Cardiac septum (tissue), 1 donor: ENCODE measurements at places on chromosomes 5 and 9.

- DNase-seq, result no peak
Observed at GRCh38 chr9:22452415-22453010, 5.9 kb downstream of the DMRTA1 start.

DNA sequence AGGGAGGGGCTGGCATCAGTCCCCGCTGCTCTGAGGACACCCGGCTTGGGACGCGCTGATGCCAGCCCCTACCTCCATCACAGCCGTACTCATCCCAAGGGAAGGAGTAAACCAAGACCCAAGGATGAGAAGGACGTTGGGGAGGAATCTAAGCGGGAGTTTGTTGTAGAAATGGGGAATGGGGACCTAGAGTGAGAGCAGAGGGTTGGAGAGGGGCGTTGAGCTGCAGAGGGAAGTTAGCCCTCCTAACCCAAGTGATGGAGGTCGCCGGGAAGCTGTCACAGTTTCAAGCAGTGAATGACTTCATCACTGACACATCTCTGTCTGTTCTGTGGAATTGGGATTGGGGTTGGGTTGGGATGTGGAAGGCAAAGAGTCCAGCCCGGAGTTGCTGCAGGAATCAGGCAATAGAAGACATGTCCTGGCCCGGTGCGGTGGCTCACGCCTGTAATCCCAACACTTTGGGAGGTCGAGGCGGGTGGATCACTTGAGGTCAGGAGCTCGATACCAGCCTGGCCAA lies 759 bp upstream of the SUSD1 start:
- DNase-seq, result no peak

GRCh38 chr9:114899995-114900394 lies 30.4 kb downstream of the TNFSF8 start:
- DNase-seq, result no peak

- no peak for DNase-seq
Observed at GRCh38 chr9:37292896-37293295, 129.6 kb upstream of the GRHPR start.

GRCh38 chr5:160466116-160466515 lies 44.5 kb downstream of the PTTG1 start:
- DNase-seq, result no peak

GRCh38 chr5:4418084-4418483 lies 722.0 kb upstream of the ADAMTS16 start:
- no peak for DNase-seq

DNA sequence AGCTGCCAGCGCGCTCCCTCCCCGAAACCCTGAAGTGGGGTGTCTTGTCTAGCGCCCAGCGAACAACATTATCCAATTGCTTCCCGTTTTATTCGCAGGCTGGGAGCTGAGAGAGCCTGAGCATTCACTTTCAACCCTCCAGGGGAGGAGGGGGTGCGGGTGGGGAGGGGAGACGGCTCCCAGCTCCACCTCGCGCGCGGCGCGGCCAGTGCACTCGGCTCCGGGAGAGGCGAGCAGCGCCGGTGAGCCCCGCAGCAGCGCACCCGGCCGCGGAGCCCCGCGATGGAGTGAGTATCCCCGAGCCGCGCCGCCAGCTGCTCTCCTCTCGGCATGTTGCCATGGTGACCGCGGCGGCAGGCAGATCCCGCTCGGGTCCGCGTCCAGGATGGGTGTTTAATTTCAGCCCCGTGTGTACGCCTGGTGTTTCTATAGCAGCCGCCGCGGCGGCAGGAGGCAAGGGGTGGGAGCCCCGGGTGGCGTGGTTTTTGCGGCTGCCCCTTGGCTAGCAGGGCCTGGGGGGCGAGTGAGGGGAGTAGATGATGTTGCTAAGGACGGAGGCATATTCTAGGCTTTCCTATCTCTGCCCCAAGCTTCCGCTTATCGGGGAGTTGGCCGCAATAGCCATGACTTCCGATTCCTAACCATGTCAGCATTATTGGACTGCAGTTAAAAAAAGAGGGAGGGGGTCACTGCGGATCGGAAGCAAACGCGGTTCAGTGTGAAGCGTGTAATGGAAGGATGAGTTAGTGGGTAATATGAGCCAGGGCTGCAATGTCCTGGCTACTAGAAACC lies 139.2 kb upstream of the PALM2AKAP2 start:
- DNase-seq, result peak; percentile 75

DNA sequence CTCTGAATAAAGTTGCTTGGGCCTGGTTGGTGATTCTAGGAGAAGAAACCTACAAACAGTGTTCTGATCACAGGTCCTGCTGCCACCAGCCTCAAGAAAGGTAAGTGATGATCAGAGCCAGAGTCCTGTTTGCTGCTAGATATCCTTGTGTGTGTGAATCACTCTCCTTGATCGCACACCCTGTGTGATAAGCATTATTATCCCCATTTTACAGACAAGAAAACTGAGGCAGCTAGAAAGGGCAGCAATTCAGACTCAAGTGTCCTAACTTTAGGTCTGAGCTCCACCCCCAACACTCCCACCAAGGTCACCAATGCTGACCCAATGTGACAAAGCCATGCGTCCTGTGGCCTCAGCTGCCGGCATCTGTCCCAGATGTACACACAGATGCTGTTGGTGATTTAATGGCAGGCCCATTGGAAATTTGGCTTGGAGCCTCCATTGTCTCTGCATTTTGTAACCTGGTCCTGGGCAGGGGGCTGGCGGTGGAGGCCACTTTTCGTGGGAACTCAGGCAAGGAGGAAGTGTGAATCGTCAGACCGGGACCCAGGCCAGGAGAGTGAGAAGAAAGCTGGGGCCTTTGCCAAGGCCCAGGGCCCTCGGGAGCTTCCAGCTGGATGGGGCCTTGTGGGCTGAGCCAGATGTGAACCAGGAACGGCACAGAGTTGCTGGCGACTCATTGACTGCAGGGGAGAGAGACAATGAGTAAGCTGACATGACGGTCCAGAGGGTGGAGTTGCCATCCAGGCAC lies 29.8 kb upstream of the GGTA1 start:
- DNase-seq, result peak; percentile 95

GRCh38 chr9:15724016-15724415 lies 171.2 kb downstream of the CCDC171 start:
- DNase-seq, result no peak

DNA sequence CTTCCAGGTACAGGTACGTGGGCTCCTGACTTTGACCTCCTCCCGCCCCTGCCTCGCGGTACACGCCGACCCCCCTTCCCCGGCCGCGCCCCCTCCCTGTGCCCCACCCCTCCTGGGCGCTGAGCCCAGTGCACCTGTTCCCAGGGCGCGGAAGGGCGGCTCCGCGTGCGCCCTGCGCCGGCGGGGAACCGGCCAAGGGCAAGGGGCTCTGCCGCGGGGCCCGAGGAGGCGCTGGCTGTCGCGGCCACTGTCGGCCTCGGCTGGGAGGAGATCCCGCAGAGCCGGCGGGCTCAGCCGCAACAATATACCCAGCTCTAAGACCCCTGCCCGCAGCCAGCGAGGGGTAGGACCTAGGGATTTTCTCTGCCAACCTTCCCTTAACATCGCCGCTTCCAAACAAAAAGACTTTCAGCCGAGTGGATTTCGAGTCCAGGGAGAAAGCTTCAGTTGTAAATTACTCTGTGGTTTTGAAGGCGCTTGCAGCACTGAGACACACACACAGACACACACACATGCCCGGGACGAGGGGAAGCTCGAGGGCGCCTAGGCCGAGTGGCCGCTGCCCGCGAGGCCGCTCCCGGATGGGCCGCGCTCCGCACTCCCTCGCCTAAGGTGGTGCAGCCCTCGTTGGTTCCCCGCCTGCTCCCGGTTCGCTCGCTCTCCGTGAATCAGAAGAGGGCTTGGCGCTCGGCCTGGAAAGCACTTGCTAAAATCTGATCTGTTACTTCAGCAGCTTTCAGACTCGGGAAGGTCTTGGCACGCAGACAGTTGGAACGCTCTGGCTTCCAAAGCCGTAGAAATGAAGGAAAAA lies 1.2 kb downstream of the FGF18 start:
- peak; percentile 90 for DNase-seq

- DNase-seq, result no peak
Observed at GRCh38 chr9:88672874-88673689, 138.1 kb downstream of the NXNL2 start.

DNA sequence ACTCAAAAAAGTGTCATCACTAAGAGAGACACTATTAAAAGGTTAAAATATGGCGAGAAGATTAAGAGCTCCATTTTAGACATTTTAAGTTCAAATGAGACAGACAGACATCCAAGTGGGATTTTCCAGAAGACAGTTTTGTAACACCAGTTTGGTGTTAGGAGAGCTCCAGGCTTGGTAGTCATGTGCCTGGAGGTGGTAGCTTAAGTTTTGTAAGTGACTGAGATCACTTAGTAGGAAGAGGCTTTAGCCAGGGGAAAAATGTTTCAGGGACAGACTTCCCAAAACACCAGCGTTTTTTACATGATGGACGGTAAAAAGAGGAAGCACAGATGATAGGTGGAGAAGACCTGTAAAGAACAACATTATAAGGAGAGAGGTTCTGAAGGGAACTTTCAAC lies 150.3 kb downstream of the GIN1 start:
- no peak for DNase-seq

- no peak for DNase-seq
Observed at GRCh38 chr5:1643651-1644392, 120.1 kb upstream of the LPCAT1 start.
